ENCODE measurements at places on chromosomes 1 and 21.

DNA sequence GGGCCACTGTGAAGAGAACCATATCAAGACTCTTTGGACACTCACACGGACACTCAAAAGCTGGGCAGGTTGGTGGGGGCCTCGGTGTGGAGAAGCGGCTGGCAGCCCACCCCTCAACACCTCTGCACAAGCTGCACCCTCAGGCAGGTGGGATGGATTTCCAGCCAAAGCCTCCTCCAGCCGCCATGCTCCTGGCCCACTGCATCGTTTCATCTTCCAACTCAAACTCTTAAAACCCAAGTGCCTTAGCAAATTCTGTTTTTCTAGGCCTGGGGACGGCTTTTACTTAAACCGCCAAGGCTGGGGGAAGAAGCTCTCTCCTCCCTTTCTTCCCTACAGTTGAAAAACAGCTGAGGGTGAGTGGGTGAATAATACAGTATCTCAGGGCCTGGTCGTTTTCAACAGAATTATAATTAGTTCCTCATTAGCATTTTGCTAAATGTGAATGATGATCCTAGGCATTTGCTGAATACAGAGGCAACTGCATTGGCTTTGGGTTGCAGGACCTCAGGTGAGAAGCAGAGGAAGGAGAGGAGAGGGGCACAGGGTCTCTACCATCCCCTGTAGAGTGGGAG is 36.3 kb upstream of the TDRD10 start:
- DNase-seq, result no peak

GRCh38 chr1:1101503-1101902 is 14.4 kb downstream of the C1orf159 start:
- no peak for DNase-seq

GRCh38 chr21:21268061-21268471 is 269.9 kb downstream of the NCAM2 start:
- no peak for DNase-seq

DNA sequence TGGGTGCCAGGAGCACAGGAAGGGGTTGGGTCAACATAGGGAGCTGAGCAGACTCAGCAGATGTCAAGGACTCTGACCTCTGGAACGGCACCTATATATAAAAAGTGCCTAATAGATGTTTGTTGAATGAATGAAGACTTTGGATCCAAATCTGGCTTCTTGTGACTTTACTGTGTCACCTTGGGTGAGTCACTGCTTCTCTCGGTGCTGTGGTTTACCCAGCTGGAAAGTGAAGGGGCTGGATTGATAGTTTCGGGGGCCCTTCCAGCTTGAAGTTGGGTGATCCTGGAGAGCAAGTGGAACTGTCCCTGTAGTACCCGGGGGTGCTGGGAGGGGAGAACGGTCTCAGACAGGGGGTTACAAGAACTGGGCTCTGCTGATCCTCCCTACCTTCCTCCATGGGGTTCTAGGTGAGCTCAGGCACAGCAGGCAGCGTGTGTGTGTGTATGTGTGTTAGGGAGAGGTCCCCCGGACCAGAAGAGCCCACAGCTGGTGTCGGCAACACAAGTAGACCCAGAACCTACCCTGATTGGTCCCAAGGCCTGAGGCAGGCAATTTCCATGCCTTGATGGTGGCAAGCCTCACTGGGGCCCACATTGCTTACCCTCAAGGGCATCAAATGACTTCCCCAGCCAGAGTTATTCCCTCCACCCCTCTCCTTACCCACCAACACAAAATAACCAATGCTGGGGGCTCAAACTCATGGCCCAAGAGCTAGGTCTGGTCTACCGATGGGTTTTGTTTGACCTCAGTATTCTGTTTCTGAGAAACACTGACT is 5.5 kb upstream of the PADI1 start:
- no peak for DNase-seq

DNA sequence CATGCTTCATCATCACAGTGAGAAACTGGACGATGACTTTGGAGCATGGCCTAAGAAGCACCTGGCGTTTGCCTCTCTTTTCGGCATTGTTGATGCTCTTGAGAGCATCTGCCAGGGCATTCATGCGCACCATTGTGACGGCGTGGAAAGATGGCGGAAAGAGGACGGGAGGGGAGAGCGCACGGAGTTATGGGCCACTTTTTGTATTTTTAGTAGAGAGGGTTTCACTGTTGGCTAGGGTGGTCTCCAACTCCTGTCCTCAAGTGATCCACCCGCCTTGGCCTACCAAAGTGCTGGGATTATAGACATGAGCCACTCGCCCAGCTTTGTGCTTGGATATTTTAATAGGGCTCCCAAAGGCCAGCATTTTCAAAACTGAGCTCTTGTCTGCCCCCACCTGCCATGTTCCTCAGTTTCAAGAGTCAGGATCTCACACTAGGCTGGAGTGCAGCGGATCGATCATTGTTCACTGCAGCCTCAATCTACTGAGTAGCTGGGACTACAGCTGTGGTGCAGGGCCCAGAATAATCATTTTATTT is 5.3 kb downstream of the RPS8 start:
- DNase-seq, result no peak

Data from stimulated activated CD8-positive, alpha-beta memory T cell treated with anti-CD3 and anti-CD28 coated beads, Interleukin-15, amount 100 ng/mL, for 24 hours (primary cell).